ENCODE measurements at places on chromosomes 7 and 10. TPM values are rescaled to one million over a fixed set of nuclear protein-coding genes. Genes with fewer than 3 reads are reported as not detected.

Gene GCK
- 1.7 TPM for total RNA-seq

Gene TMEM184A
- under 0.01 TPM for total RNA-seq

Gene CPA1
- total RNA-seq = under 0.01 TPM

Gene UCN3
- not detected for total RNA-seq

Gene GHRHR
- not detected for total RNA-seq

Gene NUP205
- total RNA-seq = 31.3 TPM

DNA sequence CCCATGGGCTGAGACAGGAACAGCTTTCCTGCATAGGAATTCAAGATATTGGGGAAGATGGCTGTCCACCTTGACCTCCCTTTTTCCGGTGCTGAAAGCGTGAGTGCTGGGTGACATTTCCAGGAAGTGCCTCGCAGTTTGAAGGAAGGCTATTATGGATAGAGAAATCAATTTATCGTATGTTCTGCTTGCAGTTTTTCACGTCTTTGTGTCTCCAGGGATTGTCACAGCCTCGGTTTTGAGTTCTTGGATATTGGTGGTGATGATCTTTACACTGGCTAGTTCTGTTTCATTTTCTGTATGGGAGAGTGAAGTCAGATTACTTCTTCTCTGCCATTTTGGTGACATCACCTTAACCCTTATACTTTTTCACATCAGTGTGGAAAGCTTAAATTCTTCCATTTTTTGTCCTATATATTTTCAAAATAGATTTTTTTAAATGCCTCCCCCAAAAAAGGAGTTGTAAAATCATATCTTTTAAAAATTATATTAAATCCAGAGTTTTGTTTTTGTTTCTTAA, 102.5 kb upstream of the APBB1IP start:
- no peak for DNase-seq

GRCh38 chr7:29598613-29599012, 35.0 kb downstream of the PRR15 start:
- no peak for DNase-seq

DNA sequence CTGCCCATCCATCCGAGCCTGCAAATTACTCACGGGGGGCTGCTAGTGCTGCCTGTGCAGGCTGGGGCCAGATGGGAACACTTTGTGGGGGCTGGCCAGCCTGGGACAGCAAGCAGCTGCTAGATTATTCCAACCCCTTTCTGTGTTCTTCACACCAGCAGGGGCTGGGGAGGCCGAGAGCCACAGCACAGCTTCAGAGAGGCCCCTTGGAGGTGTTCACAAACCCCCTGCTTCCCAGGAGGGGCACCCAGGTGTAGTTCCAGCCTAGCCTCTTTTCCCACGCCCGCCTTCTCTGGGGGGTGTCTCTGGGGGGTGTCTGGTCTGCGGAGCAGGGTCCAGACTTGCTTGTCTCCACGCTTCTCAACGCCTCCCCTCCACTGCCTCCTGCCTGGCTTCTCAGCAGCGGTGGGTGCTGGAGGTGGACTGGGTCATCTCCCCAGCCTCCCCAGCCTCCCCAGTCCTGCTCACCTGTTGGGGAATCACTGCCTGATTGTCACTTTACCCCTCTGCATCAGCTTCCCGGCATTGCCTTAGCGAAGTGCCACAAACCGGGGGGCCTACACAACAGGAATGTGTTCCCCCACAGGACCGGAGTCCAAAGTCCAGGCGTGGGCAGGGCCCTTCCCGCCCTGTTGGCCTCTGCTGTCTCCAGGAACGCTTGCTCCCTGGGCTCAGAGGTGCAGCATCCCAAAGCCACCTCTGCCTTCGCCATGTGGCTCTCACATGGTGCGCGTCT, 74.0 kb upstream of the EN2 start:
- DNase-seq = no peak

DNA sequence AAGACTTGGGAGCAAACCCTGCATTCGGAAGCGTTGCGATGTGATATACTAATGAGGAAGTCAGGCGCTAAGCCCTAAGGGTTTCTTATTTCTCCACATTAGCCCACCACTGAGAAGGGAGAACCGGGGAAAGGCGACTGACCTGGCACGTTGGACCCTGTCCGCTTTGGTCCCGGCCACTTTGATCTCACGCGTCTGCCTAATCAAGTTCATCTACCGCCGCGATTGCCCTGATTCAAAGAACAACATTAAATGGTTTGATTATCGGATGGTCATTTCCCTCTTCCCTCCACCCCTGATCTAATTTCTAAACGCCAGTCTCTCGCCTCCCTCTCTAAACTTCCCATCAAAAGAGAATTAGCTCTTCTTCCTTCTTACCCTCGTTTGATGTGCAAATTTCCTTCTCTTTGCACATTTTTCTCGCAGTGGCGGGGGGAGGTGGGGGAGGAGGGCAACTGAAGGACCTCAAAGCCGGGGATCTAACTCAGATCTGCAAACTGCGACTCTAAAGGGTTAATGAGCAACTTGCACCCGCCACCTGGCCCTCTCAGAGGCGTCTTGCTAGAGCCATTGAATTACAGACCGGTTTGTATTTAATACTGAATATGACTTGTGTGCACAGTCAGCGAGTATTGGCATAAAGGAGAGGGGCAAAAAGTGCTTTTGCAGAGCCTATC, 687 bp upstream of the DKK1 start:
- no peak for DNase-seq

DNA sequence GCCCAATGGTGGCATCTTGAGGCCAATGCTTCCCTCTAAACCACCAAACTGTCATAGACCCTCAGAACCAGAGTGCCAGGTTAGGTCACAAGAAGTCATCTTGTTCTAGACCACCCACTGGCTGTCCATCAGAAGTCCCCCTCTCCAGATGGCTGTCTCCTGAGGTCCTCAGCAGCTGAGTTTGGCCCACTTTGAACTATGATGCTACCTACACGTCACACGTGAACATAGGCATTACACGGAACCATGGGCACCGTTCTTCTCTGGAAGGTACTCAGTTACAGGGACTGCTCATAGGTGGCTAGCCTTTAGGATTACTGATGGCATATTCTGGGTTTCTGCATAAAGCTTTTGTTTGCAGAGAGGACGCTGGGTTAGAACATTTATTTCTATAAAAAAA, 166.4 kb downstream of the ADAM12 start:
- no peak for DNase-seq

DNA sequence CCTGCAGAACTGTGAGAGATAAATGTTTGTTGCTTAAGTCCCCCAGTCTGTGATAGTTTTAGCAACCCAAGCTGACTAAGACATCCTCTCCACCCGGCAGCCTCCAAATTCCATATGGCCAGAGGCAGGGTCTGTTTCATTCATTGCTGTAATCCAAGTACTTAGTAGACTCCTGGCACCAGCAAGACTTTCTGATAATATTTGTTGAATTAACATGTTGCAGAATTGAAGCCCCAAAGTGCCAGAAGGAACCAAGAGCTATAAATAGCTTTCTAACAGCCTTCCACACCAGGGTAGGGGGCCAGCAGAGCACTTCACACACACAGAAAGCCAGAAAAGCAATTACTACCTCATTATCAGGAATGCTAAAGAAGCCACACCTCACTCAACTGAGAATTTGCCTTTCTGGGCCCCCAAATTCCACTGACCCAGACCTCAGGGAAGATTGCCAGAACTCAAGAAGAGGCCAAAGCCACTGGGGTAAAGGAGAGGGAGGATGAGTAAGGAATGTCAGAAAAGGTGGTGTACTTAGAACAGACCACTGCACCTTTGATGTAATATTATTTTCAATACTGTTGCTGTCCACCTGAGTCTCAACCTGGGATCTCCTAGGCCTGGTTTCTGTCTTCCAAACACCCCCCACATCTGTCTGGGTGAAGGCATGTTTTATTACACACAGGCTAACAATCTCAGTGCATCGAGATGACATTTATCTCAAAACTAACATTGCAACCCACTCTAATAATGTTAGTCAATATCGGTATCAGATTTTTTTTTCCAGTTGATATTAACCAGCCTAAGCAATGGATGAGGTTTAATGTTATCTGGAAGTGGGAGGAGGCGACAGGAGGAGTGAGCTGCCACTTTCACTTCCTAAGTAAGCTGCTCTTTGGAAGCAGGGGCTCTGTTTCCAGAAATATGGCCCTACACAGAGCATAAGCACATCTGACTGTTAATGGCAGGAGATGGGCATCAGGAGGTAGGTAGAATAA, 5.5 kb downstream of the NOD1 start:
- DNase-seq = peak; percentile 83

DNA sequence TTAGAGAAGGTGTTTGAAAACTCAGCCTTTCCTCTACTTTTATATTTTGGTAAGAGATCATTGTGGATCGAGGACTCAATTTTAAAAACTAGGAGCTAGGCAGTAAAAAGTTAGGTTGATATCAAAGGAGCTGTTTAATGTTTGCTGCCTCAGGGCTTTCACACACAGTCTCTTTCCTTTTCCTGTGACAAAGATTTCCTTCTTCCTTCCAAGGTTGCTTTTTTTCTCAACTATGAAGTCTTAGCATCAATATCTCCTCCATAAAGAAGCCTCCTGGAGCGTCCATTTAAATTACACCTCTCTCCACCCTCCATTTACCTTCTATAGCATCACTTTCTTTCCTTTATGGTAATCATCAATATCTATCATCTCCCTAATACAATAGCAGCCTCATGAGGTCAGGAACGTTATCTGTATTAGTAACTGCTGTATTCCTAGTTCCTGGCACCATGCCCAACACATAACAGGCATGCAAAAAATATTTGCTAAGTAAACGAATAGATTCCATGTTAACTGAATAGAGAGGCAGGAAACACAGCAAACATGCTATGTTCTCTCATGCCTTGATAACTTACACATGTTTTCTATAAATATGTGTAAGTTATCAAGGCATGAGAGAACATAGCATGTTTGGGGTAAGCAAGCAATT, 48.5 kb downstream of the GNAT3 start:
- DNase-seq = peak; percentile 25

DNA sequence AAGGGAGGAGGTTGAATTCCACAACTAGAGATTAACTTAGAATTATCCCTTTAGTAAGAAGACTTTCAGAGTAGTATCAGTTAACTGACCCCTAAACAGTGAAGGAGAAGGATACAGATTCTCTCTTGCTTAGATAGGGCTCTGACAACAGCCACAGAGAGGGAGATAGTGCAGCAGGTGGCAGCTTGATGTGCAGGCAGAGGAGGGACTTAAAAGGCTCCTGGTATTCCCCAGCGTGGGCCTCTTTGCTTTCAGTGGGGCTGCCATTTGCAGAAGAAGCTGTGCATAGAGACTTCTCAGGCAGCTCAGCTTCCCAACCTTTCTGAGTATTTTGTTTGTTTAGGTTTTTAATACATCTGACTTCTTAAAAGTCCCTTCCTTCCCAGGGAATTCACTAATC, 16.0 kb downstream of the FZD1 start:
- no peak for DNase-seq

- peak; percentile 66 for DNase-seq
Measured at GRCh38 chr10:100043796-100044195, 34.0 kb upstream of the DNMBP start.

GRCh38 chr7:157310676-157311185, 26.1 kb upstream of the DNAJB6 start:
- DNase-seq = no peak
